CD4-positive, alpha-beta T cell treated with Interleukin-15 for 4 hours (primary cell): ENCODE measurements at places on chromosomes 4 and X.
A peak's percentile ranks its signal among the peaks of the same experiment; 100 is the strongest.

DNA sequence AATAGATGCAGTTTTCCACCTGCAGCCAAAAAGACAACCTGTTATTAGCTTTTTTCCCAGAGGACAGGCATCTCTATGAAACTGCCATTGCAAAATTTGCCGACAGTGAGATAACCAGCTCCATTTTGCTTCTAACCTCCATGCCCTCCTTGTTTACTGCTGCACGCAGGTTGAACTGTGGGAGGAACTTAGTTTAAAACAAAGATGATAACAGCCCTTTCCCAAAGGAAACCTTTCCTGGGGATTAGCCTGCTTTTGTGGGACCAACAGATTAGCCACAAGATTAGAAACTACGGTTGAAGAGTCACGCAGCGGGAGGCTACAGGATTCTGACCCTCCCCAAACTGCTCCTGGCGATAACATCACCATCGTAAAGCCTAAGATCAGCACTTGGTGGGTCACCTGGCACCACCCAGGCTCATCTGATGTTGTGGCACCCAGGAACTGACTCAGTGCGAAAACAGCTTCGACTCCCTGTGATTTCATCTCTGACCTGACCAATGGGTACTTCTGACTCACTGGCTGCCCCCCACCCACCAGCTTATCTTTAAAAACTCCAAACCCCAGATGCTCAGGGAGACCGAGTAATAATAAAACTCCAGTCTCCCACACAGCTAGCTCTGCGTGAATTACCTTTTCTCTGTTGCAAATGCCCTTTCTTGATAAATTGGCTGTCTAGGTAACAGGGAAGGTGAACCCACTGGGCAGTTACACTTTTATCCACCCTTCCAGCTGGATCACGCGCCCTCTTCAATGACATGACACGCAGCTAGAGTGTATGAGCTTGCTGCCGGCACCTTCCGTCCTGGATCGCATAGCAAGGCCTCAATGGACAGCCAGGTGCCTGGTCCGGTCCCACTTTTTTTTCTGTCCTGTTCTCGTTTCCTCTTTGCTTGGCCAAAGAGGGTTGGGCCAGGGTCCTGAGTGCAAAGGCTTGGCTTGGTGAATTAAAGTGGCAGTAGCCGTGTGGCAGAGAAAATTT is 27.2 kb downstream of the NOP14 start:
- peak; percentile 86 for DNase-seq

DNA sequence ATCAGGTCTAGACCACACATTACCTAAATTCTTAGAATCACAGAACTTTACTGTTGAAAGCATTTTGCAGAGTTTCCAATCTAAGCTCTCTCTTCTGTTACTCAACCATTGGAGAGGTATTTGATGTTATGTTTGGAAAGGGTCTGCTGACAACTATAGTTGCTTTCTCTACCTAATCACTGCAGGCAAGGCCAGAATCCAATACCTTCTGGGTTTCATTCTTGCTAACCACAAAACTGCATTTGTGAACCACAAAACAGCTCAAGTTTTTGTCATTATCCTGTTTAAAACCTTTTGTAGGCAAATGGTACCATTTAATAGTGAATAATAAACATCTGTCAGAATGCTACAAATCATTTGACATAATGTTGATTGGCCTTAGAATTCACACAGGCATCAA is 380.1 kb downstream of the GASK1B start:
- DNase-seq: no peak

DNA sequence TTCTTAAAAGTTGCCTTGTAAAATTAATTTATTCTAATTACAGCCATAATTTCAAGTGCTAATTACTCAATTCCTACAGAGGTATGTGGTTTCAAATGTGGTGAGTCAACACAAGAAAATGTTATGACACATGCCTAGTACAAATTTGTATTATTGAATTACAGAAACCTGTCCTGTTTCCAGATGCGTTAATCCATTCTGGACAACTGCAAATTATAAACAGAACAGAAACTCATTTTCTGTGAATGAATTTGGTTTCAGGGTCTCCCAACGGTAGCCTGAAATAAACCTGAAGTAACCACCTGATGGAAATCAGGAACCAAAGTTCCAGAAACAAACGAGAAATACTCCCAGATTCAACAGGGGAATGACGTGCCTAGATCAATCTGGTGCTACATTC is 328.6 kb upstream of the F9 start:
- no peak for DNase-seq

GRCh38 chrX:154545673-154546274 is 872 bp downstream of the G6PD start:
- DNase-seq: no peak

GRCh38 chrX:136794080-136794479 is 13.3 kb upstream of the ARHGEF6 start:
- no peak for DNase-seq

DNA sequence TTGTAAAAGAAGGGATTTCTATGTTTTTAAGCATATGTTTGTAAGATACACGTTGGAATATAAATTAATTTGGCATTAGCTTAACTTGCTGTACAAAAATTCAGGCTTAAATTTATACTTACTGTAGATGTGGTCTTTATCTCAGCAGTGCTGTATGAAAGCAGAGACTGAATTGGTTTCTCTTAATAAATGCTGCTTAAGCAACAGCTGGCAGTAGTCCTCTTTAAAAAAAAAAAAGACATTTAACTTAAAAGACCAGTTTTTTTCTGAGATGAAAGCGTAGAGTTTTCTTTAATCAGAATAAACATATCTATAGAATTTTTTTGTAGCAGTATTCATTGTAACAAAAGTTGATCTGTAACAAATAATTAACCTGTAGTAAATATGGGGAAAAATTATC is 124.6 kb downstream of the RAP1GDS1 start:
- no peak for DNase-seq

- no peak for DNase-seq
Measured at GRCh38 chr4:137267024-137267423, 265.3 kb downstream of the PCDH18 start.

GRCh38 chr4:38071801-38072431 is 111.7 kb downstream of the PTTG2 start:
- no peak for DNase-seq

GRCh38 chr4:128305942-128306341 is 18.3 kb upstream of the PGRMC2 start:
- no peak for DNase-seq

GRCh38 chr4:139734201-139734874 is 68.7 kb downstream of the MGST2 start:
- no peak for DNase-seq

- DNase-seq: no peak
Measured at GRCh38 chrX:13285229-13285628, 34.6 kb downstream of the ATXN3L start.

DNA sequence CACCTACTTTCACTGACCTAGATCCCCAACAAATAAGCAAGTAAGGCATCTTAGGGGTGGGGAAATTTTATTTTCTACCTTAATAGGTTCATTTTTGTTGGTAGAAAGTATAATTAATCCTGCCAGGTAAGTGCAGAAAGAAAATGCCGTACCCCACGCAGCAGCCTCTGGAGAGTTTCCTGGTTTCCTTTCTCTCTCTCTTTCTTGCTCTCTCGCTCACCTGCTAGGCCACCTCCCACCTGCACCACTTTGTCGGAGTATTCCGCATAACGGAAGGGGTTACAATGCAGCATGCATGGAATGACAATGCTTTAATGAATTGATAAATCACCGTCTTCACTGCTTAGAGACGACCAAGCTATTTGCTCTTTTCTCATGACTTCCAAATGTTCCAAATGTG is 101.0 kb downstream of the SCD5 start:
- DNase-seq: no peak

DNA sequence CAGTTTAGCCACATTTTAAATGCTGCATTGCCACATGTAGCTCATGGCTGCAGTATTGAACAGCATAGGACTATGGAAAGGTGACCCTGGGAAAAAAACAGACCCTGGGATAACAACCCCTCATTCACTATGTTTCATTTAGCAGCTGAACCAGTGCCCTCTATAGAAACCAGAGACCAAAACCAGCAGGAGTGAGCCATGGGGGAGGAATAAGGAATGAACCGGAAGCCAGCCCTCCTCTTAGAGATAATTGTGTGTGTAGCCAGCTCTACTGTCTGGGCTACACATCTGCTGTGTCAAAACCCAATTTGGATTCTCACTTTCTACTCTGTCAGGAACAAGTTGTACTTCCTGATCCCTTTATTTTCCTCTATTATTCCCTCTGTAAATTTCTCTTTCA is 158.5 kb upstream of the S100G start:
- DNase-seq: no peak

DNA sequence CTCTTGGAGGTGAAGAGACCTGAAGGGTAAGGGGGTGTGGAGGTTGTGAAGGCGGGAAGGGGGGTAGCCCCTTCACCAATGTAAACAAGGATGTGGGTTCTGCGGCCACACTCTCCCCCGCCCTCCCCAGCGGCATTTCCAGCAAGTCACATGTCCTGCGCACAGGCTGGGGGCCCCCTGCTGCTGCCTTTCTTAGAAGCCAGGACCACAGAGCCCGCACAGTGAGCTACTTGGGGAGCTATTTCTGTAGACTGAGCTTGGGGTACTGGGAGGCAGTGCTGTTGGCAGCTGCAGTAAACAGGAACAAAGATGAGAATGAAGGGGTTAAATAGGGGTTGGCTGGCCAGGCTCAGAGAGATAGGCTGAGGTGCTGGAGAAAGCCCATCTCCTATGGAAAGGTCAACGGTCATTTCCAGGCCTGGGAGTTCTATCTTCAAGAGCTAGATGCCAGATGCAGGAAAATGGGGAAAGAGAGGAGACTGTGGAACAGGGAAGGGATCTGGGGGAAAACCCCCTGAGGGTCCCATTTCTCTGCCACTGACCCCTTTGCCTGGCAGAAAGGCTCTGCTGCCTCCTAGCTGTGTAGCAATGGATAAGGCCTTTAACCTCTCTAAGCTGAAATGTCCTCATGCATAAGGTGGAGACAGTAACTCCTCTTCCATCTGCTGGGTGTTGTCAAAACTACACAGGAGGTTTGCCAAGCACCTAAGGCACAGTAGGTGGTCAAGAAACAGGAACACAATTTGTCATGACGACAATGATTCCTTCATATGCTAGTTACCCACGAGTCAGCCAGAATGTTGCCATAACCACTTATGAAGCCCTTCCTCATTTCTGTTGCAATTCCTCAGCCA is 18.5 kb upstream of the PIM2 start:
- DNase-seq: peak; percentile 90
